Upper lobe of left lung (tissue), 6 donors: ENCODE measurements at places on chromosomes 12 and 14. TPM values are rescaled to one million over a fixed set of nuclear protein-coding genes. Genes with fewer than 3 reads are reported as not detected.
A peak's percentile ranks its signal among the peaks of the same experiment; 100 is the strongest.

- DNase-seq: peak; percentile 80
Measured at GRCh38 chr12:130436741-130437501, 99.2 kb downstream of the PIWIL1 start.

Gene KLRD1
- total RNA-seq: 5.2 TPM

Gene CPNE6
- total RNA-seq: not detected

Gene PRB3
- not detected for total RNA-seq

Gene NOS1
- total RNA-seq: 3.2 TPM

Gene GLI1
- not detected for total RNA-seq

GRCh38 chr12:91222746-91223145 is 40.1 kb upstream of the DCN start:
- DNase-seq: no peak

Gene KCNA5
- total RNA-seq: 0.79 TPM

DNA sequence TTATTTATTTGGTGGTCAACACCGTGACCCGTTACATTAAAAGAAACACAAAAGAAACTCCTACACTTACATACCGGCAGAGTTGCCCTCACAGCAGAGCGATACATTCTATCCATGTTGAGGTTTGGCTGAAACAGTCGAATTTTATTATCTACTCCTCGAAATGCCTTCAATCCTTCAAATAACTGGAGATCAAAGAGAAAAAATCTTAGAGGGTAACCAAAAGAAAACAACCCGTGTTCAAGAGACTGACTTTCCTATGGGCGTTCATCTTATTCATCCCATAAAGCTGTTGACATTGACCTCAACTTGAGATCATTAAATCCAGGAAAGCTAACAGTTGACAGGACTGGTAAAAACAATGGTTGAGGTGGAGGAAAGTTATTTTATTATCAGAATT is 67.7 kb downstream of the BCAT1 start:
- no peak for DNase-seq

GRCh38 chr14:43894534-43894933 is 612.5 kb downstream of the FSCB start:
- DNase-seq: no peak

Gene GPRC5A
- total RNA-seq: 698 TPM

DNA sequence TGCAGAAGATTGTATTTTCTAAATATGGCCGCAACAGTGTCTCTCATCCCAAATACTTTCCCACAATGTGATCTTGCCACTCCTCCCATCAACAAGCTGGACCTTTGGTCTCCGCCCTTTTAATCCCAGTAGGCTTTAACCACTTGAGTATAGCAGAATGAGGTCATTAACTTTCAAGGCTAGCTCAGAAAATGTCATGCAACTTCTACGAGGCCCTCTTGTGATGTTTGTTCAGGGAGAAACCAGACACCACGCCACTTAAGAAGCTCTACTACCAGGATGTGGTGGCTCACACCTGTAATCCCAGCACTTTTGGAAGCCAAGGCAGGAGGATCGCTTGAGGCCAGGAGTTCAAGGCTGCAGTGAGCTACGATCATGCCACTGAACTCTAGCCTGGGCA is 20.1 kb upstream of the OR6J1 start:
- peak; percentile 33 for DNase-seq

Gene KRT73
- total RNA-seq: not detected

Gene GON7
- total RNA-seq: 7.5 TPM

GRCh38 chr14:104576232-104576969 is 3.2 kb upstream of the C14orf180 start:
- no peak for DNase-seq

DNA sequence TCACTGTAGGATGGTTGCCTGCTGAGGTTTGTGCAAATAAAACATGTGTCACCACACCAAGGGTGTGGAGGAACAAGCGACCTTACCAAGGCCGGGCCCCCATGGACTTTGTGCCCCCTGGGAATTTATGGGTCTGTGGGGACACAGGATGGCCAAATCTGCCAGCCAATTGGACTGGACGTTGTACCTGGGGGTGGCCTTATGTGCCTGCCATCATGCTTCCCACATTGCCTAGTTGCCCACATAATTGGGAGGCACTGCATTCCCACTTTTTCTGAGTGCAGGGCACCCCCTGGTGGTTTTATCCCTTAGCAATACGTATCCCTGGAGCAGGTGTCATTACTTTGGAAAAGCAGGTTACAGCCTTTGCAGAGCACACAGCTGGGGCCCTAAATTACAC is 92.6 kb upstream of the TMPO start:
- no peak for DNase-seq

GRCh38 chr12:31710021-31710818 is 18.6 kb downstream of the AMN1 start:
- no peak for DNase-seq

Gene PRH2
- total RNA-seq: not detected

DNA sequence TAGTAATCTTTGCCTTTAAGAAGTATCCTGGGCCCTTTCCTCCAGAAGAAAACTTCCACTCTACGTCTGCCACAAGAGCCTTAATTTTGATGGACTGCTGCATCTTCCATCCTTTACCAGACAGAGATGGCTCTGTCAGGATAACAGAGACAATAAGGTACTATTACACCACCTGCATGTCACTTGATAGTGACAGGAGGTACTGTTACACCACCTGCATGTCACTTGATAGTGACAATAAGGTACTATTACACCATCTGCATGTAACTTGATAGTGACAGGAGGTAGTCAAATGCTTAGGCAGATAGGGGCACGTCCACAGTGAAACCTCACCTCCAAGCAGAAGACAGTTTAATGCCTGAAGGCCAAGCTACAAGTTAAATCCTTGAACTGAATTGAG is 13.9 kb downstream of the OR6C74 start:
- no peak for DNase-seq

DNA sequence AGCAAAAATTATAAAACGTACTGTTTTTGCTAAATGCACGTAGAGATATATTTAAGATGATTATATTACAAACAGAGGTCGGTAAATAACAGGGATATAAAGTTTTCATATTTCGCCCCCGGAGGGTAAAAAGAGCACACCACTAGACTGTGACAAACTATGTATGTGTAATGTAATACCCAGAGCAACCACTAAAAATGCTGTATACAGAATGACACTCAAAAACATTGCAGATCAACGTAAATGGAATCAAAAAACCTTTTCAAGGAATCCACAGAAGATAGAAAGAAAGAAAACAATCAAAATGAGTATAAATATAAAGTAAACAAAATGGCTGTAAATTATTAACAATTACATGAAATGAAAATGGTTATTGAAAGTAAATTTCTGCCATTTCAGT is 37.6 kb upstream of the PRB4 start:
- DNase-seq: no peak

Gene MSRB3
- total RNA-seq: 30.9 TPM

DNA sequence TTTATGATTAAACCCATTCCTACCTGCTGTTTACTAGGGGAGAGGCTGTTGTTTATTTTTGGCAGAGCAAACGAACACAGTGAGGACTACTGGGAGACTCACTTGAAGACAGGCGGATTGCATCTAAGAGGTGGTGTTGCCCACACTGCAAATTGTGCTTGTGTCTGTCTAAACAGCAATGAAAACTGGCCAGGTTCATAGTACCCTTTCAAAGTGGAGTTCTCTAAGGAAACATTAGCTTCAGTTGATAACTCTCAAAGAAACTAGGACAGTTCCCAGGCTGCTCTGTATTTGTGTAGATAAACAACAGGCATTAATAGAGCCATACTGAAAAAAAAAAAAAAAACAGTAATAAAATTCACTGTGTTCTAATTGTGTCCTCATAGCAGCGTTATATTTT is 466.0 kb upstream of the RGS6 start:
- DNase-seq: no peak

DNA sequence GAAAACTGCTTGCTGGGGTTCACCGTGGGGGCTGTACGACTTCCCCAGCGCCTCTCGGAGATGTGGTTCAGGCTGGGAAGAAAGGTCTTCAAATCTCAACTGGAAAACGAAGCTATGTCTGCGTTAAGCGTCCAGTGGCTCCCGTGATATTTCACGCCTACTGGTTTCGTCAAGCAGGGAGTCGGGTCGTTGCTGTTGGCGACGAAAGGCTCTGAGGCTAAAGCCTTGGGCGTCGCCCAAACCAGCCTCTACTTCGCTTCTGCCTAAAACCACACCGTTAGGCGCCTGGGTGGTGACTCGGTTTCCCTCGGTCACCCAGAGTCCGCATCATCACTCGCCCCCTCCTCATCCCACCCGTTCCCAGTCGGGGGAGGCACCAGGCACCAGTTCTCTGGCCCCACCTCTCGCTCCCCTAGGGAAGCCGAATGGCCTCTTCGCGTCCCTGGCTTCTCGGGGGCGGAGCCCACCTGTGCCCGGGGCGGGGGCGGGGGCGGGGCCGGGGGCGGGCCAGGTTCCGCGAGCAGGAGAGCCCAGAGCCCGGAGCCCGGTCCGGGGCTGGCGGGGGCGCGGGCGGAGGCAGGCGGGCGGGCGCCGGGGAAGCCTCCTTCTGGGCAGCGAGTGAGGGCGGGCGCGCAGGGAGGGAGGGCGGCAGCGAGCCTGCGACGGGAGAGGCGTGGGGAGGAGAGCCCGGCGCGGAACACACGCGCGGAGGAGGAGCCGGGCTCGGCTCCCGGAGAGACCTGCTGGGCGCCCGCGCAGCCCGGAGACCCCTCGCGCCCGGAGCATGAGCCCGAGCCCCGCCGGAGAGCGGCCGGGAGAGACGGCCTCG is at the start of gene B4GALNT3:
TSS of gene B4GALNT3 (plus strand) at position 510 of the 829 bp plus-strand sequence. CDS start 438 bp downstream, outside the sequence.
- DNase-seq: peak; percentile 72

- no peak for DNase-seq
Measured at GRCh38 chr14:38838979-38839323, 264.1 kb downstream of the SEC23A start.

GRCh38 chr14:64520699-64521098 is 16.1 kb downstream of the ZBTB1 start:
- DNase-seq: no peak

DNA sequence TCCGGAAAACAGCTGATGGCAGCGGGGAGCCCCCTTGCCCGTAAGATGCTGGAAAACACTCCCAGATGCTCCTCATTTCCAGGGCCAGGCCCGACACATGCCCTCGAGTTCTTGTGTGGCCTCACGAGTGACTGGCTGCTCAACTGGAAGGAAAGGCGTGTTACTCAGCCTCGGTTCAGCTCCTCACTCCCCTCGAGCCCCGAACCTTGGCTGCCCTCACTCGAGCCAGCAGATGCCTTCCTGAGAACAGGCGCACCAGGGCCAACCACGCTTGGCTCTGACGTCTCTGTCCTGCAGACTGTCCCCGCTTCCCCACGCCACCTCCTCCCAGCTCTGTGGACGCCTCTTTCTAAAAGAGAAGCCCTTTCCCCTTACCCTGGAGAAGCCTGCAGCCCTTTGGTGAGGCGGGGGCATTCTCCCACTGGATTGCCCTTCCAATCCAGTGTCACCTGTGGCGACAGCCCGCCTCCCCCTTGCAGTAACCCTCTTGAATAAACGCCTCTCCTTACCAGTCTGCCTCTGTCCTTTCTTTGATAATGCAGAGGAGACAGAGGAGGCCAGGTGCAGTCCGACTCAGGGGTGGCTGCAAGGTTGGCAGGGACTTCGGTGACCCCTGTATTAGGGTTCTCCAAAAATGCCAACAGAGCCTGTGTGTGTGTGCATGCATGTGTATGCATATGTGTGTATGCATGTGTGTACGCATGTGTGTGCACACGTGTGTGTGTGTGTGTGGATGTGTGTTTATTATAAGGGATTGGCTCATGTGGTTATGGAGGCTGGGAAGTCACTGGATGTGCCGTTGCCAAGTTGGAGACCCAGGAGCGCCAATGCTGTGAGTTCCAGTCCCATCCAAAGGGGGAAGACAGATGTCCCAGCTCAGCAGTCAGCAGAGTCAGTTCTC is 166.3 kb downstream of the KIF26A start:
- DNase-seq: no peak

DNA sequence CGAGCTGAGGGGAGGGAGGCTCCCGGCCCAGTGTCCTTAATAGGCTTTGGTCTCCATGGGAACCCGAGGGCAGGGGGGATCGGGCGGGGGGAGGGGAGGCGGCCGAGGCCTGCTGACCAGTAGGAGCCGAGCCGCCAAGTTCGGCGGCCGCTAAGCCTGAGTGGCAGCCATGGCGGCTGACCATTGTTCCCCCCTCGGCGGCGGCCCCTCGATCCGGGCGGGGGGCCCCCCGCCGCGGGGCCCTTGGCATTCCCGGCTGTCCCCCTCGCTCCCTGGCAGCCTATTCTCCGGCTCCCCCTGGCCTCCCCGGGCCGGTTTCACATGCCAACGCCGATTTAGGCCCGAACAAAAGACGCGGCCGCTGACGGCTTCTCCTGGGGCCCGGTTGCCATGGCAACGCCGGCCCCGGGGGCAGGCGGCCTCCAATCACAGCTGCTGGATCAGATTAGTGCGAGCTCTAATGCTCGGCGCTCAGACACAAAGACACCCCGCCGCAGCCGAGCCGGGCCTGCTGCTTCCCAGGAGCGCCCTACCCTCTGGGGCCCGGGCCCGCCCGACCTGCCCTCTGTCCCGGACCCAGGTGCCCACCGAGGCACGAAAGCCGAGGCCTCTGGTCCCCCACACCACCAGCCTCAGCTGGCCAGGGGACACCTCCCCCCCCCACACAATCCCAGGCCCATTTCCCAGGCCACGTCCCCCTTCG is 7.3 kb downstream of the MSI1 start:
- DNase-seq: no peak

DNA sequence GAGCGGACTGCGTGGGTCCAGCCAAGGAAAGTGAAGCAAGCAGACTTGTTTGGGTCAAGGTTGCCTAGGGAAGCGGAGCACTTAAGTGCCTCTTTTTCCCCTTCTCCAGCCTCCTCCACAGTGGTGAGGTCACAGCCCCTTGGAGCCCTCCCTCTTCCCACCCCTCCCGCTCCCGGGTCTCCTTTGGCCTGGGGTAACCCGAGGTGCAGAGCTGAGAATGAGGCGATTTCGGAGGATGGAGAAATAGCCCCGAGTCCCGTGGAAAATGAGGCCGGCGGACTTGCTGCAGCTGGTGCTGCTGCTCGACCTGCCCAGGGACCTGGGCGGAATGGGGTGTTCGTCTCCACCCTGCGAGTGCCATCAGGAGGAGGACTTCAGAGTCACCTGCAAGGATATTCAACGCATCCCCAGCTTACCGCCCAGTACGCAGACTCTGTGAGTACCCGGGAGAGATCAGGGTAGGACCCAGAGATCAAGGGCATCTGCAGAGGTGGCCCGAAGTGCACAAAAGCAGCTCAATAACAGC is at the start of gene TSHR:
TSS of gene TSHR (plus strand) at position 206 of the 526 bp plus-strand sequence. CDS start at position 266, 60 bp downstream.
- peak; percentile 25 for DNase-seq

DNA sequence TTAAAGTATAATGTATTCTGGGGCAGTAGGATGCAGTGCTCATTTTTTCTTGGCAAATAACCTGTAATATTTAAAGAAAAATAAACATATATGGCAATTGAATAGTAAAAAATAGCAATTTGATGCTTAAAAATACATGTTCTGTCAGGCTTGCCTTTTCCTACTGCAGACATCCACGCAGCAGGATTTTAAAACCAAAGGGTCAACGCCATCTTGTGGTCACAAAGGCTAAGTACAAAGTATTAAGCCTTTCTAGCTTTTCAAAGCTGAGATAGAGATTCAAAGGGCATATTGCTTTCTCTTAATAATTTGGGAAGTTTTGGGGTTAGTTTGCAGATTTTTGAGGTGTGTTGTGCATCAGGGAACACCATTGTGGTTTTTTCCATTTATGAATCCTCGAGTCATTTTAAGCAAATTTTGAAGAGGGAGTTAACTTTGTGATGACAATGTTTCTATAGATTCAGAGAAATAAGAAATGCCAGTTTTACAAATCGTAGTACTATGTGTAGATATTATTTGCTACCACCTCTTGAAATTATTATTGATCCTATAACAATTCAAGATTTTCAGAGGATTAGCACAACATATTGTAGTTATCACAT is 4.7 kb upstream of the CCER1 start:
- DNase-seq: no peak

Gene TAS2R46
- 7.1 TPM for total RNA-seq

Gene CATSPERB
- total RNA-seq: 12.8 TPM
